Kidney epithelial cell (primary cell): ENCODE measurements at places on chromosomes 3 and 15. TPM values are rescaled to one million over a fixed set of nuclear protein-coding genes. Genes with fewer than 3 reads are reported as not detected.

DNA sequence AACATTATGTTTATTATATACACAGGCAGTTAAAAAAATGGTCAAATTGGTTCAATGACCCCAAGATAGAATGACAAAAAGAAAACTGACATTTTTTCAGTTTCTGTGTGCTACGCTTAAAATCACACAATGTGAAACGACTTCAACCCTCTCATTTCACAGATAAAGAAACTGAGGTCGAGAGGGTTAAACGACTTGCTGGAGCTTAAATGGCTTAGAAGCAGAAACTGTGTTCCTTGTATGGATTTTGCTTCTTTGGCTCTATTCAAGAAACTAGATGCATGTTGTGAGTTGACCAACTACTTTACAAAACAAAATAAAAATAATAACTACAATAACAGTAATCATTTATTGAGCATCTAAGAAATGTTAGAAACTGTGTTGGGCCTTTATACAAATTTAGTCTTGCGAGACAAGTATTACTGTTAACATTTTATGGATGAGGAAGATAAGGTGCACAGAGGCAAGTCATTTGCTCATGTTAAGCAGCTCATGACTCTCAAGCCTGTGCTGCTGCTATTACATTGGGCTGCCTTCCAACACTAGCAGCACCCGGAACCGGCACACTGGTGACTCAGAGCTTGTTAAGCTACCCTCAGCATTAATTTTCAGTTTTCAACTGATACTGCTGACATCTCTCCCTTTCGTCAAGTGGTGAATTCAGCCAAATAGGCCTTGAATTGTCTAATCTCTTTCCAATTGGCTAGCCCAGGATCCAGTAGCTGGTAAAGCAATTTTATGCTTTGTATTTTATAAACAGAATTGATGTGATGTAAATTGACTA, 487.6 kb downstream of the NAALADL2 start:
- peak; percentile 75 for DNase-seq

GRCh38 chr15:77024273-77025082, 29.6 kb downstream of the PSTPIP1 start:
- DNase-seq: no peak

DNA sequence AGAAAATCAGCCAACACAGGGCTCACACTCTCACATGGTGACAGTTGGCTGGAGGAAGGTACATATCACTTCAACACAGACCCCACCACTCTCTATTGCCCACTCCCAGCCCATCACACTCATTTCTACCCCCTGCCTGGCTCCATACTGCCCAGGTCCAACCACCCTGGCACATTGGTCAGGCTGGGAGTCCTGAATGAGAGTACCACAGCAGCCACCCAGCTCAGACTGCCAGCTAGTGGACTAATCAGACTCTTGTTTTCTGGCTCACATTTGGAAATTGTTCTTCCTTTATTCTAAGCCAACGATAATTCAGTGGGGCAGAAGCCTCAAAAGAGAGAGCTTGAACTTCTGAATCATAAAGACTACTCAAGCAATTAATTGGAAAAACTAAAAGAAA, 20.0 kb downstream of the MRPL46 start:
- no peak for DNase-seq

DNA sequence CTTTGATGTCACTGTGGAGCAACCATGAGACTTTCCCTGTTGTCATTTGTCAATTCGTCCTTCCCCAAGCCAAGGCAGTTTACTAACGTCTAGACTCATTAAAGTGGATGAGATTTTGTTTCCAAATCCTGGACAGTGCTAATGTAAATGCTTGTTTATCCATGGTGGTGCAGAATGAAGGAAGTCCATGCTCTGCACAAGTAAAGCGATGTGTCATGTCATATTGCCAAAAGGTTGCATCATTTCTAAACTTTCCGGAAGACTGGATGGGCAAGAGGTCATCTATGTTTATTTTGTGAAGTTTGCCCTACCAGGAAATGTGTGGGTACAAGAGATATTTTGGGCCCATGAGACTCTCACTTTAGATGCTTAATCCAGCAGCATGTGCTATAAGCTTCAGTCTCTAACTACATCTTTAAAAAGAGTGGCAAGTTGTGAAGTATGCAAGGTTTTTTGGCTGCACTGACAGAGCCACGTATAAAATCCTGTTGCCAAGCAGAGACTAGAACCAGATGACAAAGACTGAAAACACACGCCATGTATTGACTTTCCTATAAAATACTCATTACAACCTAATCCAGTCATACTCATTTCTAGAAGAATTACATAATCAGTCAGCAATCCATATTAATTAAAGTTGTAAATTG, 72.1 kb upstream of the FNDC3B start:
- no peak for DNase-seq

DNA sequence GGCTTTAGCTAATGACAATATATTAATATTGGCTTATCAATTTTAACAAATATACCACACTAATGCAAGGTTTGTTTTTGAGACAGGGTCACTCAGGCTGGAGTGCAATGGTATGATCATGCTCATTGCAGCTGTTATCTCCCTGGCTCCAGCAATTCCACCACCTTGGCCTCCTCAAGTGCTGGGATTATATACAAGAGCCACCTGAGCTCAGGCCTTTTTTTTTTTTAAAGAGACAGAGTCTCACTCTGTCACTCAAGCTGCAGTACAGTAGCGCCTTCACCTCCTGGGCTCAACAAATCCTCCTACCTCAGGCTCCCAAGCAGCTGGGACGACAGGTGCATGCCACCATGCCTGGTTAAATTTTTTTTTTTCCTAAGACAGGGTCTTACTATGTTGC, 11.7 kb downstream of the DLG1 start:
- DNase-seq: no peak

DNA sequence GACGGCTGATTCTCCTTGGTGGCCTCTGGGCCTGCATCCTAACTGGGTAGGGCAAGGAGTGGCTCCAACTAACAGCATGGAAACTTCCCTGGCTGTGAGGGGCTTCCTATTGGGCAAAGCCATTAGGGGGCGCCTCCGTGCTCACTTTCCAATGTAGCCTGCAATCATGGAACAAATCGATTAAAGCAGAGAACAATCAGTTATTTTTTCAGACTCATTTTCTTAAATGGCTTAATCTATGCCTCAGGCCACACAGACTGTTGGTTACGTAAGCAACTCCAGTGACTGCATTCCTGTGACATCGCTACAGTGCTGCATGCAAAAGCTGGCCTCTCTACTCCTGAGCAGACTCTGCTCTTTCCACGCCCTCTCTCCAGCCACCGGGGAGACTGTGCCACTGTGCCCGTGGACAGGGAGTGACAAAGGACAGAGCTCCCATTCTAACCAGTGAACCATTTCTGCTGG, 278.9 kb downstream of the KLF13 start:
- DNase-seq: no peak

DNA sequence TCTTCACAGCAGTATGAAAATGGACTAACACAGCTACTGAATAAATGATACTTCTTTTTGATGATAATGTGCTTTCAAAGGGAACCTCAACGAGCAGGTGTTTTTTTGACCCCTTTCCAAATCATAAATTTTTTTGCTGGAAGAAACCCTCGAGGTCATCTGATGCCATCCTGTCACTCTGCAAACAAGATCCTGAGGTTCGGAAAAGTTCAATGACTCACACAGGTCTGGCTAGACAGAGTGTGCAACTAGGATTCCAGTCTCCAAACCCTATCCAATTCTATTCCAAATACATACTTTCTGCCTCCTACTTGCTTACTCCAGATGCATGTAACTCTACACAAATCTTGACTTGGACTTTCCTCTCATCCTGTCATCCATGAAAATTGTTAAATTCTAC, 124.7 kb downstream of the NEDD4 start:
- DNase-seq: no peak

- DNase-seq: no peak
Measured at GRCh38 chr3:147518465-147518864, 109.3 kb downstream of the ZIC1 start.

GRCh38 chr3:156356537-156357363, 198.2 kb downstream of the SSR3 start:
- DNase-seq: no peak

DNA sequence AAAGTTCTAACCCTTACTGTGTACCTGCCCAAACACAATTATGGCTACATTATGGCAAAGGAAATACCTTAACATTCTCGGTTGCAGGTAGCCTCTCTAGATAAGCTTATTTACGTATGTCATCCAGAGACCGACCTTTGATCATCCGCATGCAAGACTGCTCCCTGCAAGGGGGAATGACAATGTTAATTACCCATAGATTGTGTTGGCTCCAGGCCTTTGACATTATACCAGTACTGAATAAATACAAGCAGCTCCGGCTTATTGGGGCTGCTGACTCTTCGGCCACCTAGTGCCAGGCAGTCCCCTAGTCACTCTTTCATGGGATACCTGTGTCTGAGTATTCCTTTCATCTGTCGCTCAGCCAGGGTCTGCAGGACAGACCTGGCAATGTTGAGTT, 223.5 kb downstream of the DTWD1 start:
- no peak for DNase-seq

GRCh38 chr3:32257641-32258438, 19.4 kb downstream of the CMTM8 start:
- DNase-seq: no peak

- DNase-seq: no peak
Measured at GRCh38 chr3:44114142-44114541, 127.5 kb upstream of the TOPAZ1 start.

DNA sequence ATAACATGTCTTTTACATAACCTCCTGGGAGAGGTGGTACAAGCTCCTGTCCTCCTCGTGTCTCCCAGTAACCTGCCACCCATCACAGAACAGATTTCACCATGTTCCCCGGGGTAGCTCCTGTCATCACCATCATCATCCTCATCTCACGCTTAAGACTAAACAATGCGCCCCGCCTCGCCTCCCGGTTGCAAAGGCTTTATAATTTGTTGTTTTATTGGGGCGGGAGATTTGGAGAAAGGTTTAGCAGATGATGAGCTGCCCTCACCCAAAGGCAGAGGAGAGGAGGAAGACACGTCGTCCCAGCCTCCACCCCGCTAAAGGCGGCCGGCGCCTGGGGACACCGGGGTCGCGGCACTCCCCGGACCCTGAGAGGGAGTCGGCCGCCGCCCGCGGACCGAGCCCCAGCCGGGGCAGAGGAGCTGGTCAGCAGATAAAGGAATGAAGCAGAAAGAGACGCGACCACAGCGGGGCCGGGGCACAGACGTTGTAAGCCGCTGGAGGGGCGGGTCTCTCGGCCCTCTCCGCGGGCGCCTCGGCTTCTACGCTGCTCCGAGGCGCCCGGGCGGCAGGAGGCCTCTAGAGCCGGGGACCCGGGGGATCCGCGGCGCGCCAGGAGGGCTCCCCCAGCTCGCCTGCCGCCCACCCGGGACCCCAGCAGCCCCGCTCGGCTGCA, 589 bp downstream of the HERC1 start:
- DNase-seq: no peak

DNA sequence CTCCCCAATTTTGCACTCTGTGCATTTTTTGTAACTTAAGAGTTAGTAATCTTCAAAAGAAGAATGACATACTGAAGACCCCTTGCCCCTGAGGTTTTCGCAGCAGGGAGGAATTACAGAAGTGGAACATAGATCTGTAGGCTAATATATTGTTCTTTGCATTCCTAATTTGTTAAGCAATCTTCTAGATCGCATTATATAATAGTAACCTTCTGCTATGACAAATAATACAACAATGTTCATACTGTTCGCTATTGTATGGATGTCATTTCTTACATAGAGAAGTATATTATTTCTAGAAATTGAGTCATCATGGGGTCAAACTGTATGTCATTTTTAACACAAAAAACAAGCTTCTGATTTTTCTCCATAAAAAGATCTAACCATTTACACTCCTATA, 95.8 kb upstream of the TGFBR2 start:
- no peak for DNase-seq

The TEX55 gene
- total RNA-seq: not detected in 2 replicates

The SPRED1 gene
- total RNA-seq: 20.4 and 22.0 TPM in 2 replicates

The CCDC39 gene
- total RNA-seq: 0.07 and 0.13 TPM in 2 replicates

The WNT5A gene
- total RNA-seq: 10.7 and 16.4 TPM in 2 replicates

The PGBD4 gene
- 0.71 and 0.96 TPM in 2 replicates for total RNA-seq

The ZNF502 gene
- 3.4 and 3.9 TPM in 2 replicates for total RNA-seq

The SLC51B gene
- not detected in 2 replicates for total RNA-seq

The MUC20 gene
- 42.1 and 61.4 TPM in 2 replicates for total RNA-seq
